NCI-H748 treated with DMSO at 0.1 percent for 48 hours (cell line): ENCODE measurements at places on chromosomes 4 and X.

DNA sequence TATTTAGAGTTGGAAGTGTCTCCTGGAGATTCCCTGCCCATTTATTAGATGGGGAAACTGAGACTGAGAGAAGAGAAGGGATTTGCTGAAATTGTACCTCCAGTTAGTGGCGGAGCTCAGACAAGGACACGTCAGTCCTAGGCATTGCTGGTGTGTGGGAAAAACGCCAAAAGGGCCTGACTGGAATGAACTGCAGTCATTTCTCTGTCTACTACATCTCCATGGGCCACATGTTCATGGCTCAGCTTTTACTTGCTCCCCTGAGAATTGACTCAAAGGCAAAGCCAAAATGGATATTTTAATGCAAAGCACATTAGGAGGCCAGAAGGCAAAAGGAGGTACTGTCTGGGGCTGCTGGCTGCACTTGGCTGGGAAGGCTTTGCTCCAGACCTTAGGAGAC lies 3.9 kb downstream of the TFDP3 start:
- no peak for DNase-seq

DNA sequence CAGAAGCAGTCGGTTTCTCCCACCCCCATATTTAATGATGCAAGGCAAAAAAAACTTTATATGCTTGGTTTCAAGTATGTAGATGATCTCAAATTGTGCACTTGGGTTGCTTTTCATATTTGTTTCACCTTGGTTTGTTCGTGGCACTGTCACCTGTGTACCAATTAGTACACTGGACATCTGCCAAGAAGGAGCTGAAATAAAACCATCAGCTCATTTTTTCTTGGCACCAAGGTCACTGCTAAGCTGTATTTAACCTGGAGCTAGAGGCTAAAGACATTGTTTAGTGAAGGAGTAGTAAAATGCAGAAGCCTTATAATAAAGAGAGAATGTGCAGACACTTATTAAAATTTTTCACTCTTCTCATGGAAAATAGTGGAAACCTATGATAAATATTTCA lies 430.8 kb downstream of the ARHGAP24 start:
- no peak for DNase-seq

DNA sequence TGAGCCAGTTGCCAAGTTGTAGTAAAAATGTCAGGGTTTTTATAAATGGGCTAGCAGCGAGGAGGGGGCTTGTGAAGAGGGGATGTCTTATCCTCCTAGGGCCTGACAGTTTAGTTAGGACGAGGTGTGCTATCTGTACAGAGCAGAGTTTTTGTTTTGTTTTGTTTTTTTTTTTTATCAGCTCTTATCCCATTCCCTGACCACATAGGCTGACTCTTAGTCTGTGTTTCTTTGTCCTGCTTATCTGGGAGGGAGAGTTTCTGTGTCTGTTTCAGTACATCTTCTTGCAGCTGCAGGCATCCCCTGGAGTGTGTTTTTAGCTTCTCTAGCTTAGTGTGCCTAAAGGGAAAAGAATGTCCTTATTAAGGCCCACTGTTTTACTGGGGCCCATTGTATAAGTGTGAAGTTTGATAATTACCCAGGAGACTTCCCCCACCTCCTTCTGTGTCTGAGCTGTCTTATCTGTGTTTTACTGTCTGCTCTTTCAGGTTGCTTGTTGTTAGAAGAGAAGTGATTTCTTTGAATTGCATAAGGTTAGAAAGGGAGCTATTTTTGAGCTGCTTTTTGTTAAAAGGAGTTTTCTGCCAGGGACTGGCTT lies 32.0 kb downstream of the PAGE2 start:
- DNase-seq: no peak

DNA sequence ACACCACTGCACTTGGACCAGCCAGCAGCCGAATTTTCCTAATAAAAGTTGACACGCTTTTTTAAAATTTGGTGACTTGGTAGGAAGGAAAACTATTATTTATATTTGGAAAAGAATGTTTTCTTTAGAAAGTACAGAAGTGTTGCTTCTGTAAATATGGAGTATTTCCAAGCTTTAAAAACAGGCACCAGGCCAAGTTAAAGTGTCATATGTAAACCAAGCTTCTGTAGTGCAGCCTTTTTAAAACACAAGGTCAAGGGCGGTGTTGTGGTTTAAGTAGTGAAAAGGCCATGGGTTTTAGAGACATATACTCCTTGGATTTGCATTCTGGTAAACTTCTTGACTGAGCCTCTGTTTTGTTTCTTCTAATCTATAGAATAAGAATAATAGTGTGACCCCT lies 62.7 kb downstream of the TRIM2 start:
- no peak for DNase-seq

DNA sequence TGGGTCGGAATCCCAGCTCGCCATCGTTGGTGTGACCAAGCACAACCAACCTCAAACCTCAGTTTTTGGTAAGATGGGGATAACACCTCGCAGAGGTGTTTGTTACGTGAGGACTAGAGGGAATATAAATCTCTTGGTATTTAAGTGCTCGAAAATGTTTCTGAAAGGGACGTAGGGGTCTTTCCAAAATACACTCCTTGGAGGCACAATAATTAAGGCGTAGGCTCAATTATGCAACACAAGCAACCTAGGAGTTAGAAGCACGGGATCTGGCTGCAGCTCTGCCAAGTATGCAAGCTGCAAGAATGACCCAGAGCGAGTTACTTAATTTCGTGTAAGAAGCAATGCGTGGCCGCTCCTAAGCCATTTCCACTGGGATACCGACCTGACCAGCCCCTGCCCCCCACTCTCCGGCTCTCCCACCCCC lies 552 bp downstream of the ADH5 start:
- peak; percentile 42 for DNase-seq

- DNase-seq: no peak
Measured at GRCh38 chr4:14894392-14895292, 107.6 kb upstream of the CPEB2 start.

DNA sequence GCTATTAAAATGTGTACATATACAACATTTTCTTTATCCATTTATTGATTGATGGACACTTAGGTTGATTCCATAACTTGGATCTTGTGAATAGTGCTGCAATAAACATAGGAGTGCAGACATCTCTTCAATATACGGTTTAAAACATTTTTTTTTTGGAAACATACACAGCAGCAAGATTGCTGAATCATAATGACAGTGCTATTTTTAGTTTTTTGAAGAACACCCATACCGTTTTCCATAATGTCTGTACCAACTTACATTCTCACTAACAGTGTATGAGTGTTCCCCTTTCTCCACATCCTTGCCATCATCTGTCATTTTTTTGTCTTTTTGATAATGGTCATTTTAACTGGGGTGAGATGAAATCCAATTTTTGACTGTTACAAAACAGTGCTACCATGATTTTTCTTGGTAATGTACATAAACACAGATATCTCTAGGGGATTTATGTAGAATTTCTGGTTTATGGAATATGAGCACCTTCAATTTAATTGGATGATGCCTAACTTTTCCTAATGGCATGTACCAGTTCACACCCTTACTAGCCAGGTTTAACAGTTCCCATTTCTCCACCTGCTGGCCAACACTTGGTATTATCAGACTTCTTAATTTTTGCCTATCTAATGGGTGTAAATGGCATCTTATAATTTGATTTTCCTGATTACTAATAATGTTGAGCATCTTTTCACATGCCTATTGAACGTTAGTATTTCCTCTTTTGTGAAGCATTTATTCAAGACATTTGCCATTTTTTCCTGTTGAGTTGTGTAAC lies 21.0 kb upstream of the TMSB15B start:
- DNase-seq: no peak
